Heart right ventricle (tissue), 16 donors: ENCODE measurements at places on chromosomes 11 and 22. TPM values are rescaled to one million over a fixed set of nuclear protein-coding genes. Genes with fewer than 3 reads are reported as not detected.

Gene CARD18
- polyA plus RNA-seq, result 0.07 TPM

Gene APOL1
- 18.3 TPM for polyA plus RNA-seq

Gene C22orf15
- polyA plus RNA-seq, result 0.12 TPM

- H3K36me3 ChIP-seq, result no peaks in the 10 kb centered on the region
- H3K27ac ChIP-seq, result no peak overlapping the region
- H3K4me3 ChIP-seq, result no peak overlapping the region
- H3K4me1 ChIP-seq, result no peaks in the 10 kb centered on the region
- H3K27me3 ChIP-seq, result no peaks in the 10 kb centered on the region
- no peak for DNase-seq
Measured at GRCh38 chr11:125481531-125481930, 14.5 kb downstream of the FEZ1 start.

GRCh38 chr11:57210781-57211180 is 26.3 kb downstream of the APLNR start:
- no peak for DNase-seq
- no peak overlapping the region for H3K27ac ChIP-seq
- peaks cover 23% of the 10 kb centered on the region for H3K4me1 ChIP-seq
- H3K27me3 ChIP-seq, result peaks cover 10% of the 10 kb centered on the region
- H3K4me3 ChIP-seq, result no peak overlapping the region
- no peaks in the 10 kb centered on the region for H3K36me3 ChIP-seq

DNA sequence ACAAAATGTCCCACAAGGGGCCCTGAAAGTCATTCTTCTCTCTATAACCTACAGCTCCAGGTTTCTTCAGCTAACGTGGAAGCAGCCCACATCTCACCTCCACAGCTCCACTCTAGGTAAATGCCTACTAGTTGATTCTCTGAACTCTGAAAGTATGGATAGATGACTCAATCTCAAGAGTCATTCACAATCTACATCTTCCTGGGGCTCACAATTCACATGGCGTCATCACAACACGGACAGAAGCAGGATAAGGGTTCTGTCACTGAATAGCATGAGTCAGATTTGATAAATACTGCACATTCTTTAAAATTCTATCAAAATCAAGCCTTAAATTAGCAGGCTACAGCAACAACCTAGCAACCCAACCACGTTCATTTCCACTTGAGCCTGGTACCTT is 96.3 kb downstream of the PLEKHA7 start:
- DNase-seq, result no peak
- H3K36me3 ChIP-seq, result no peaks in the 10 kb centered on the region

- peaks cover 27% of the 10 kb centered on the region for H3K4me1 ChIP-seq
- no peaks in the 10 kb centered on the region for H3K36me3 ChIP-seq
- no peak overlapping the region for H3K27ac ChIP-seq
- H3K27me3 ChIP-seq, result peaks cover 7% of the 10 kb centered on the region
- no peak for DNase-seq
Measured at GRCh38 chr11:45335434-45335833, 49.3 kb upstream of the SYT13 start.

DNA sequence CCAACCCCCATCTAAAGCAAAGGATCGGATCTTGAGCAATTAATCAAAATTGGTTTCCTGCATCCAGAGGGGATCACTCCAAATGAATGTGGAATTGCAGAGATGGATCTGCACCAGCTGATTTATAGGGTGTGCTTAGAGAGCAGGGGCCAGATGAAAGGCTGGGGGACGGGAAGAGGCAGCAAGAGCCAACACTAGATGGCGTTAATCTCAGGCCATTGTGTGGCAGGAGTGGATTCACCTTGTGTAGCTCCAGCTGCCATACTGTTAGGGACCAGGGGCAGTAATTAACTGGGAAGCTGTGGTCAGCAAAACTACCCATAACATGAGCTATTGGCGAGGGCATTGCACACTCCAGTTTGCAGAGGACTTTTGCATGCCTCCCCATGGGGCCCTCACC is 35.6 kb downstream of the SERPINH1 start:
- H3K27ac ChIP-seq, result no peak overlapping the region
- H3K4me3 ChIP-seq, result no peak overlapping the region
- no peaks in the 10 kb centered on the region for H3K27me3 ChIP-seq

DNA sequence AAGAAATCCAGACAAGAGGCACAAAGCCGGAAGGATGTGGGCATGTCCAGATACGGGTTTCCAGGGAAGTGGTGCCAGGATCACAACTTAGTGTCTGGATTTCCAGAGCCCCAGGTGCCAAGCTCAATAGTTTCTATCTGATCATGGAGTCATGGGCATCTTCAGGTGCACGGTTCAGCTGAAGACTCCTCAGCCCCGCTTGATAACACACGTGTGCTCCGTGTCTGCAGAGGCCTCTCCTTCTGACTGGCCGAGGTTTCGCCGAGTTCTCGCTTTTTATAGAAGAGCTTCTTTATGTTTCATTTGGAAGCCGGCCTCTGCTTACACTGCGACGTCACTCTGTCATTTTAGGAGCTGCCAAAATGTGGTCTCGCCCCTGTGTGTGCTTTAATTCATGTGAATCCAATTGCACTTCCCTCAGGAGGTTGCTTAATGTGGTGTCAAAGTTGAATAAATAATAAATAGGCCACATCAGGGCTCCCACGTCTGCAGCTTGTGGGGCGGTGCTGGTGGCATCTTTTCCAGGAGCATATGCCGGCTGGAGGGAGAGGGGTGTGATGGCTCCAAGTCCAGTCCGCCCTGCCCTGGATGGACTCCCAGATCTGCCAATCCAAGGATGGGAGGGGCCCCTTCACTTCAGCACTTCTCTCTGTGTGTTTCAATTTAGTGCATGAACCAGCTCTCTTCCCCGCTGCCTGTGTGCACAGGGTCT is 1410.8 kb downstream of the TBC1D22A start:
- H3K27me3 ChIP-seq, result peaks cover 17% of the 10 kb centered on the region
- H3K4me1 ChIP-seq, result no peaks in the 10 kb centered on the region
- H3K27ac ChIP-seq, result no peak overlapping the region
